Activated naive CD8-positive, alpha-beta T cell treated with anti-CD3 and anti-CD28 coated beads, Interleukin-2, amount 50 U/mL, for 16 hours (primary cell): ENCODE measurements at places on chromosomes 16 and 17.
A peak's percentile ranks its signal among the peaks of the same experiment; 100 is the strongest.

DNA sequence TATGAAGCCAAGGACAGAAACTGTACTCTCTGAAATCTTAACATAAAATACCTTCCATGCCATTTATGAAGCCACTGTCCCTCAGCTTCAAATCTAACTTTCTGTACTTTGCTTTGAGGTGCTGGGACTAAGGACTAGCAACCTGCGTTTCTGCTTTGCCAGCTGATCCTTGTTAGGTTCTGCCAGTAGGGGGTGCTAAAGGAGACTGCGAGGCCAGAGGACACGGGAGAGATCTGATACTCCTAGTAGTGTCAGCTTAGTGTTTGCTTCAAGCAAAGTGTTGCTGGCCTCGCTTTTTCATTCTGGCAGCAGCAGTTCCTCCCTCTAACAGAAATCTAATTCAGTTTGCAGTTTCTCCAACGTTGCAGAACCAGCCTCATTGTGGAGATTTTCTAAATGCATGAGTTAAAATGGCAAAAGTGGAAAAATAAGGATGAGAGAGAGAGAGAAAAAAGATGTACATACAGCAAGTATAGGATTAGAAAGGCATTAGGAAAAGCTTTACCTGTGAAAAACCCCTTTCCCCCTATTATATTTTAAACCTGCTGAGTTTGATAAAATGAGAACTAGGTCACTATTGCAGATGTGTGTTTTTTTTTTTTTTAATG, 297.5 kb downstream of the CA10 start:
- DNase-seq: no peak

GRCh38 chr16:70795296-70795912, 5.6 kb downstream of the VAC14 start:
- DNase-seq: no peak

- peak; percentile 17 for DNase-seq
Measured at GRCh38 chr17:30332057-30332542, 1.8 kb downstream of the TMIGD1 start.

- no peak for DNase-seq
Measured at GRCh38 chr17:73641826-73642600, 2.2 kb downstream of the SDK2 start.

DNA sequence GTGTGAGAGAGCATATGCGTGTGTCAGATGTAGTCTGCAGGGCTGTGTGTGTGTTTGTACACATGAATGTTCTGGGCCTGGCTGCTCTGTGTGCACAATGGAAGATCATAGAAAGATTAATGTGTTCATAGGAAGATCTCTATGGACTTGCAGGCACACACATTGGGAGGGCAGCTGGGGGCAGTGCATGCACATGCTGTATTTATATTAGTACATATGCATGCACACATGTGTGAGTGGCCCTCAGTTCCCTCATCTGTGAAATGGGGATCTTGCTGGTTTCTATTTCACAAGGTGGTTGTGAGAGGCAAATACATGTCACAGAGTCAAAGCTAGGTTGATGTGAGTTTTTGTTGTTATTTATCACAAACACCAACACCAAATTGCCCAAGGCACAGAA, 2.1 kb downstream of the CA7 start:
- DNase-seq: no peak

DNA sequence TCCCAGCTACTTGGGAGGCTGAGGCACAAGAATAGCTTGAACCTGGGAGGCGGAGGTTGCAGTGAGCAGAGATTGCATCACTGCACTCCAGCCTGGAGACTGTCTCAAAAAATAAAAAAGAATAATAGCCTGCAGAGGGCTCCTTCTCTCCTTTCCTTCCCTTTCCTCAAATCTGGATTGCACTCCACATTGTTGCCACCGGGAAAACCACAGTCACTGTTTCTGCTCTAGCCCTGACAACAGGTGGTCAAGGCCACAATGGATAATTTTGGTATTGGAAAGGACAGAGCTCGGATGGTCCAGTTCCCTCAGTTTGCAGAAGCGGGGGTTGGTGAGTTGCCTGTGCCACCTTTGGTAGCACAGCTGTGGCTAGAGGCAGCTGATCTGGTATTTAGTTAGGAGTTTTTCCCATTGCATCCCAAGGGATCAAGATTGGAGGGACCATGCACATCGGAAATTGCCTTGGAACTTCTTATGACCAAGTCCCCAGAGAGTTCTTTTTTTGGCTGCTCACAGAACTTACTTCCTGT, 44.7 kb upstream of the PRSS54 start:
- no peak for DNase-seq

DNA sequence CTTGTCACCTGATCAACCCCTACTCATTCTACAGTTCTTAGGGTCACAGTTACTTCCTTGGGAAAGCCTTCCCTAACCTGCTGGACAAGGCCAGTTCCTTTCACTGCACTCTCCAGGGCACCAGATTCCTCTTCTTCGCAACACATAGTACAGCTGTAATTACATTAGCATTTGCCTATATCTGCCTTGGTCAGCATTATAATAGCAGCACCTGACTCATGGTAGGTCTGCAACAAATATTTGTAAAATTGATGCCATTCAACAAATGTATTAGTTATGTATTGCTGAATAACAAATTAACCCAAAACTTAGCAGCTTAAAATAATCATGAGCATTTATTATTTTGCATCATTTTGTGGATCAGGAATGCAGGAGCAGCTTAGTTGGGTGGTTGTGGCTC, 193.0 kb downstream of the IRX5 start:
- DNase-seq: no peak

GRCh38 chr16:14057878-14058382, 13.2 kb upstream of the MRTFB start:
- DNase-seq: no peak

GRCh38 chr16:53576210-53576609, 73.2 kb upstream of the AKTIP start:
- no peak for DNase-seq

- DNase-seq: no peak
Measured at GRCh38 chr17:42129109-42129837, 6.7 kb downstream of the HSPB9 start.

GRCh38 chr17:65888649-65889048, 303.3 kb downstream of the CEP112 start:
- no peak for DNase-seq

GRCh38 chr17:46158323-46159296, 34.6 kb downstream of the KANSL1 start:
- DNase-seq: no peak

DNA sequence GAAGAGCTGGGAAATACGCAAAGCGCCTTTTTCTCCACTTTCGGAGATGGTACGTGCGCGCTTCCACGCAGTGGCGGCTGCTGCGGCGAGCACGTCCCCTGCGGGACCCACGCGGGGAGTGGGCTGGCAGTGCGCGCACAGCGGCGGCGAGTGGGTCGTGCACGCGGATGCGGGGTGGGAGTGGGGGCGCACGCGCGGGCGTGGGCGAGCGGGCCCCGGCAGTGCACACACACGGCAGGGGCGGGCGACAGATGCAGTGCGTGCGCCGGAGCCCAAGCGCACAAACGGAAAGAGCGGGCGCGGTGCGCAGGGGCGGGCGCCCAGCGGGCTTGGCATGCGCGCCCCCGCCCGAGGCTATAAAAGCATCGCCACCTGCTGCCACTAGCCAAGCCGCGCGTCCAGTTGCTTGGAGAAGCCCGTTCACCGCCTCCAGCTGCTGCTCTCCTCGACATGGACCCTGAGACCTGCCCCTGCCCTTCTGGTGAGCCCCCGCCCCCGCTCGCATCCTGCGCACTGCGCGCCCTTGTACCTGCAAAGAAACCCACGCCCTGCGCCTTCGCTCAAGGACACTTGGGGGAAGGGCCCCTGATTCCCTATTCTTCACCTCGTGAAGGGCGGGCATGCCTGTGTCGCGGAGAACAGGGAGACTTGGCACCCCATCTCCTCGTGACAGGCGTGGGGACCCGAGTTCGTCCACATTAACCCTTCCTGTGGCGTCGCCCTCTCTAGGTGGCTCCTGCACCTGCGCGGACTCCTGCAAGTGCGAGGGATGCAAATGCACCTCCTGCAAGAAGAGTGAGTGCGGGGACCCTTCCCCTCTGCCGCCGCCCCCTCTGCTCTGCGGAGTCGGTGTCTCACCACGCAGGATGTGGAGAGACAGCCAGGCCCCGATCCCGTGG, at the start of gene MT3:
TSS of gene MT3 (plus strand) at position 388 of the 899 bp plus-strand sequence. CDS start at position 451, 63 bp downstream.
- DNase-seq: no peak
